Posterior cingulate gyrus (tissue), 11 donors: ENCODE measurements at places on chromosomes 7 and 10.

DNA sequence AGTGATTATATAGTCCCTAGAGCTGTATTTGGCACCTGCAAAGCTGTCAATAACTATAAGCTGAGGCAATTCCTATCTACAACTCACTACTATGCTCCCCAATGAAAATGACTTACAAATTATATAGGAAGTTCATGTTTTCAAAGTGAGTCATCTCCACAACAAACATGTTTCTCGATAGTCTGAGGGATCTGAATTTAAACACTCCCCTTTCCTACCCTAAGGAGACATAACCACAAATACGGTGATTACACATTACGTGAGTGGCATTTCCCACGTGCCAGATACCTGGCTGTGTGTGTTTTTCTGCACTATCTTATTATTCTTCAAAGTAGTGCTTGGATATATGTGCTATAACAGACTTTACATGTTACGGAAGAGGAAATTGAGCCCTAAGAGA lies 122.5 kb upstream of the C1QL3 start:
- DNase-seq: no peak

DNA sequence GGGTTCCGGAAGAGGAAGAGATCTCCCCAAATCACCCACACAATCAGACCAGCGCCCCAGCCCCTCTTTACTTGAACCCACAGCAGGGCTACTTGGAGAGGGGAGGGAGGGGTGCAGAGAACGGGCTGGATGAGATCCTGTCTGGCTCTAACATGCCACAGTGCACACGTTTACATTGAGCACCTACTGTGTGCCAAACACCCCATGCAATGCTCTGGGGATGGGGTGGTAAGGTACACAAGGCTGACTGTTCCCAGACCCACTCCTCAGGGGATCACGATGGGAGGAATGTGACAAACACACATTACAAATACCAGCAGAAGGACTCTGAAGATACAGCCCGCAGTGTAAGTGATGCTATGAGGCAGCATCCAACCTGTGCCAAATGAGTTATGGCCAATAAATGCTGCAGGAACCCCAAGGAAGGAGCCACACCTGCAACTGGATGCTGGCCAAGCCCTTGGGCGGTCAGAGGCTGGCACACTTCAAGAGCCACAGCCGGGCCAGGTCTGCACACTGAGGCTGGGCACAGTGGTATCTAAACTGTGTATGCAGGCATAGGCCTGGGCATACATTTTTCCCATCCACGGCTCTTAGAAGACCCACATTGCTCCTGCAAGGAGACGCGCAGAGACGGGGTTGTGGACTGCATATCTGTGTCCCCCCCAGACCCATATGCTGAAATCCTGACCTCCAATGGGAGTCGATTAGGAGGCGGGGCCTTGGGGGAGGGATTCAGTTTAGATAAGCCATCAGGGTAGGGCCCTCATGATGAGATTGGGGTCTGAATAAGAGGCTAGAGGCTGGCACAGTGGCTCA lies 6.4 kb downstream of the SPOCK2 start:
- DNase-seq: no peak

GRCh38 chr7:152076940-152077933 lies 51.8 kb downstream of the GALNT11 start:
- DNase-seq: no peak

GRCh38 chr10:55168343-55168742 lies 367.3 kb upstream of the PCDH15 start:
- DNase-seq: no peak

DNA sequence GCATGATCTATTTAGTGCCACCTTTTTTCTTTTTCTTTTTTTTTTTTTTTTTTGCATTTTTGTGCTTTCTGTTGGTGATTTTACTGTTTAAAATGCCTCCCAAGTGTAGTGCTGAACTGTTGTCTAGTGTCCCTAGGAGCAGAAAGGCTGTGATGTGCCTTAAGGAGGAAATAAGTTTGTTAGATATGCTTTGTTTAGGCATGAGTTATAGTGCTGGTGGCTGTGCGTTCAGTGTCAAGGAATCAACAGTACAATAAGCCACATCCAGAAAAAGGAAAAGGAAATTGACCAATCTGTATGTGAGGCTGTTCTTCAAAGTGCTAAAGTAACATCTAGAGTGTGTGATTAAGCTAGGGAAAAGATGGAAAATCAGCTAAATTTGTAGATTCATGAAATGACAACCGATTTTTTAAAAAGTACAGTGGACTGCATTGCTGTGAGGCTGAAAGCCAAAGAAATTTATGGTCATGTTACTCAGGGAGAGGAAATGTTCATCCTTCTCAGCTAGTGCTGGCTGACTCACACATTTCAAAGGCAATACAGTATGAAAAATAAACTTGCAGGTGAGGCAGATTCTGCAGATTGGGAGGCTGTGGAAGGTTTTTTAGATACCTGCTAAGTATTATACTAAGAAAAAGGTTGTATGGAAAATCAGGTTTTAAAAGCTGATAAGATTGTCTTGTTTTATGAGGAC lies 122.7 kb upstream of the ADCY1 start:
- no peak for DNase-seq

GRCh38 chr7:32042900-32043299 lies 27.3 kb downstream of the PDE1C start:
- DNase-seq: no peak

- no peak for DNase-seq
Observed at GRCh38 chr7:130890176-130891020, 156.4 kb upstream of the KLF14 start.

- no peak for DNase-seq
Observed at GRCh38 chr10:15385552-15386455, 14.7 kb upstream of the FAM171A1 start.

DNA sequence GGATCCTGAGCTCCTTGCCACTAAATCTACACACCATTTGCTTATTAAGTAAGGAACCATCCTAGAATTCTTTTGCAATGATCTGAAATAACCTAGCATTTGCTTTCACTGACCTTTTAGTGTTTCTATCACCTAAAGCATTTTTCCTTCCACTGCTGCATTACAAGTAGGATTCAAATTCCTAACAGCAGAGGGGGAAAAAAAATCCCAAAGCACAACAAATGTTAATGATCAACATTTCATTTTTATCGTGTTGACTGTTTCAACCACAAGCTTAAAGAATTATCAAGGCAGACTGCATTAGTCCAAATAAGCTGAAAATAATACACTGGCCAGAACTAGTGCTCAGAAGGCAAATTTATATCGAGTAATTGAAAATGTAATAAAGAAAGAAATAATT lies 174.7 kb upstream of the TCF7L2 start:
- no peak for DNase-seq

DNA sequence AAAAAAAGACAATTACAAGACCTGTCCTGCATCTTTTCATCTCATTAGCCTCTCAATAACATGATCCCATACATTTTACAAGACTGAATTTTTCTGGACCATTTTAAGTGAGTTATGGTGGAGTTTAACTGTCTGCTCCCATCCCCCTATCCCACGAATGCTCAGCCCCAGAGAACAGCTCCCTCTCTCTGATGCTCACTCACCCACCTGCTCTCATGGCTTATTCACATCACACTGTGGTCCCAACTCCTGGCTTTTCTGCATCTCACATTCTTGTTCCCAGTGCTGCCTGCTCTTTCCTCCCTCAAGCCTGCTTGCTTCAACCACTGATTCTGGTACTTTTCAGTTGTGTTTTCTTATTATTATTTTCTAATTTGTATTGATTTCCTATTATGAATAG lies 20.4 kb upstream of the CCSER2 start:
- no peak for DNase-seq

DNA sequence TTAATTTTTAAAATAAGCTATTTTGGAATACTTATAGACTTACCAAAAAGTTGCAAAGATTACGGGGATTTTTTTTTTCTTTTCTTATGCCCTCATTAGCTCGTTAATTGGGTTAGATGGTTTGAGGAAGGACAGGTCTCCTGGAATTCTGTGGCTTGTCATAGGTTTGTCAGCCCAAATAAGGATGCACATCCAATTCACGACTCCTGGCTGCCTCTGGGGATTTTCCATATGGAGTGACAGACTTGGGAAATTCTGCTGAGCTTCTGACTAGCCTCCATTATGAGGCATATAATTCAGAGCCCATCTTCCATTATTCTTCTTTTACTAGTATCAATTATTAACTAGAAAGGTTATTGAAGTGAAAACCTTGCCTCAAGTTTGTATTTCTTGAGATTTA lies 102.1 kb downstream of the AUTS2 start:
- no peak for DNase-seq

DNA sequence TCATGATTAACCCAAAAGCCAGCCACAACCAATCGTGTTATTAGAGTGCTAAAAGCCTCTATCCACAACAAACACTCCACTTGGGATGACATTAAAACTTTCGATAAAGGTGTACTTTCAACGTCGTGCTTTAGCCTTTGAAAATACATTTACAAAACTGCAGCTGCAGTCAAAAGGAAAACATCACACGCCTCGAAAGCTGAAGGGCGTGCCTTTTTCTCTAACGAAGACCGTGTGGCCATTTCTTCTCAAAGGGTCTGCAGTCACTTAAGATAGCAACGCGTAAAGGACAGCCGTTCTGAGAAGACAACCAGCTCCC lies 1.1 kb downstream of the ARHGAP12 start:
- no peak for DNase-seq

DNA sequence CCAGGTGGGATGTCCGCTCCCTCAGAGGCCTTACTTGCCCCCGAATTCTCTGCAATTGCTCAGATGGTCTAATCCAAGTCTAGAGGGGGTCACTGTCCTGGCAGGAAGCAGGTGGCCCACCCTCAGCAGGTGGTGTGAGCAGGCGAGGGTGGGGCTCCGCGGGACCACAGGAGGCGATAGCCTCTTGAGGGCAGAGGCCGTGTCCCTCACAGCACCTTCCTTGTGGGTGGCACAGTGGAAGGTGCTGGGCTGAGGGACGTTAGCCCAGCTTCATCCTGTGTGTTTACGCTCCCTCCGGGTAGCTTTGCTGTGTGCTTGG lies 38.3 kb upstream of the INPP5A start:
- no peak for DNase-seq

DNA sequence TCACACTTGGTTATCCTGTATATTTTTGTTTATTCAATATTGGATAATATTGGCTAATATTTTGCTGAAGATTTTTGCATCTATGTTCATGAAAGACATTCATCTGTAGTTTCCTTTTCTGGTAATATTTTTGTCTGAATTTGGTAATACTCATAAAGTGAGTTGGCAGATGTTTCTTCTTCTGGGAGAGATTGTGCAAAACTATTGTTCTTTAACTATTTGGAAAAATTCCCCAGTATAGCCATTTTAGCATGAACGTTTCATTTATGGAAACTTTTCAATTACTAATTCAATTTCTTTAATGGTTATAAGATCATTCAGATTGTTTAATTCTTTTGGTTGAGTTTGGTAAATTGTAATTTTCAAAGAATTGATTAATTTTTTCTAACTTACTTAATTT lies 560.8 kb upstream of the FZD8 start:
- DNase-seq: no peak

DNA sequence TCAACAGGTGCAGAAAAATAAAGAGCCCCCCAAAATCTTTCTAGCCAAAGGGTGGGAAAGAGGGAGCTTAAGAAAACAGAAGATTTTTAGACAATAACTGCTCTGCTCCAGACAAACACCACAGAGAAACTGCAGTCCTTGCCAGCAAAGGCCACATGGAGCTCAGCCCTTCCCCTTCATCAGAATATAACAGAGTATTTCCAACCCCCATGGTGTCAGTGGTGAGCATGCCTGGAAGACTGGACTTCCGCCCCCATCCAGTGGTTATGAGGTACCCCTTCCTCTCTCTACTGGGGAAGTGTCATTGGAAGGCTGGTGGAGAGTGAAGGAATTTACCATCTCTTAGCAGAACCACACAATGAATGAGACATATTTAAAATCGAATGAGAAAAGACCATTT lies 1007.3 kb upstream of the CELF2 start:
- no peak for DNase-seq

GRCh38 chr7:104686286-104686685 lies 327.7 kb upstream of the KMT2E start:
- DNase-seq: no peak

DNA sequence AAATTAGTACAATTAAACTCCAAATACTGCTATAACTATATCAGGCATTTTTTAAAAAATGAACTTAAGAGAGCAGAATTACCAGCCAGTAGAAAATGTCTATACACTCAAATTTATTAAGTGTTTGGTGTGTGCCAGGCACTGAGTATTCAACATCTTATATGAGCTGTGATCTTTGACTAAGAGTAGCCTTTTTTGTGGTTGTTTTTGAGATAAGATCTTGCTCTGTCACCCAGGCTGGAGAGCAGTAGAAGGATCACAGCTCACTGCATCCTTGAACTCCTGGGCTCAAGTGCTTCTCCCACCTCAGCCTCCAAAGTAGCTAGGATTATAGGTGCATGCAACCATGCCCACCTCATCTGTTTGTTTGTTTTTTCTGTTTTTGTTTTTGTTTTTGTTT lies 102.5 kb upstream of the CELF2 start:
- no peak for DNase-seq

DNA sequence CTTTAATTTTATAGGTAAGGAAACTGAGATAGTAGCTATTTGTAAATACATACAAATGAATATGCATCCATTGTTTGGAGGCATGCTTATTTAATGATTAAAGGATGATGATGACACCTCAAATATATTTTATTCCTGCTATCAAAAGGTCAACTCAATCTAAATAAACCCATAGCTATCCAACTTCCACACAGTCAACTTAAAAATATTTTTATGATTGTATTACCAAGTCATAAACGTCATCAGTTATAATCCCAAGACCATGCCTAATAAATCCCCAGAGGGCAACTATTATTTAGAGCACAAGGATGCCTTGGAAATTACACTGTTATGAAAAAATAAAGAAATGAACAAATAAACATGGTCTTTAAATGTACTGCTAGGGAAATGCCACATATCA lies 102.1 kb downstream of the MPP7 start:
- DNase-seq: no peak

GRCh38 chr7:140209866-140210609 lies 33.3 kb upstream of the KDM7A start:
- no peak for DNase-seq

DNA sequence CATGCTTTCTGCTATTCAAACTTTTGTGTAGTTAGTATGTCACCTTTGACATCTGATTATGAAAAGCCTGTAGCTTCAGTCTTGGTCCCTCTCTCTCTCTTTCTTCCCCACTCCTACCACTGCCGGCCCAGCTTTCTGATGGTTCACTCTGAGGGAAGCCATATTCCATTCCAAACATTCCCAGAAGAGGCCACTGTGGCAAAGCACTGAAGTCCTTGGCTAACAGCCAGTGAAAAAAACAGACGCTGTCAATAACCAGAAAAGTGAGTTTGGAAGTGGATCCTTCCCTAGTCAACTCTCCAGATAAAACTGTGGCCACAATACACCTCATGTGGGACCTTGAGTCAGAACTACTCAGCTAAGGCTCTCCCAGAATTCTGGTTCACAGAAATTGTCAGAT lies 950.7 kb upstream of the PHF14 start:
- DNase-seq: no peak
